Articular chondrocyte of knee joint (primary cell): ENCODE measurements at places on chromosomes 11 and 22. TPM values are rescaled to one million over a fixed set of nuclear protein-coding genes. Genes with fewer than 3 reads are reported as not detected.

SREBF2 gene
- 47.1 and 51.2 TPM in 2 replicates for total RNA-seq

P2RY6 gene
- 12.2 and 17.6 TPM in 2 replicates for total RNA-seq

RGL4 gene
- not detected in 2 replicates for total RNA-seq

SULT4A1 gene
- 0.43 and 1.4 TPM in 2 replicates for total RNA-seq

SCARF2 gene
- total RNA-seq = 19.0 and 22.7 TPM in 2 replicates

DDT gene
- total RNA-seq = 57.7 and 68.2 TPM in 2 replicates

OR51G2 gene
- total RNA-seq = not detected in 2 replicates

TUBA8 gene
- 1.0 and 1.2 TPM in 2 replicates for total RNA-seq

C22orf31 gene
- total RNA-seq = not detected in 2 replicates

DGAT2 gene
- 2.4 TPM in 2 replicates for total RNA-seq
